ENCODE measurements at places on chromosomes 12 and 14.

DNA sequence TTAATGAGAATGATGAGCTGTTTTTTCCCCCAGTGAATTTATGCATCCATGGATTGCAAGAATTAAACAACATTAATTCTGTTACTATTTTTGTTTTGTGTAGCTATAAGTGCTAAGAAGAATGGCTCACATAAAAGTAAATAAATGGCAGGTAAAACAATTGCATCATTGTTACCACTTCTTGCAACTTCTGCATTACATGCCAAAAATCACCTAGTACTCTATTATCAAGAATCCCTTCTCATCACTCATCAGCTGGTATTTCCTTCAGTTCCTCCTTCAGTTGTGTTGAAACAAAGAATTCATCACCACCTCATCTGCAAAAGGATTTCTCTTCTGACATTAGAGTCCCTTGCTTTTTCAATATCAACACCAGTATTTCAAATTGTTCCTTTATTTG is 773 bp downstream of the A2M start:
- no peak for DNase-seq

DNA sequence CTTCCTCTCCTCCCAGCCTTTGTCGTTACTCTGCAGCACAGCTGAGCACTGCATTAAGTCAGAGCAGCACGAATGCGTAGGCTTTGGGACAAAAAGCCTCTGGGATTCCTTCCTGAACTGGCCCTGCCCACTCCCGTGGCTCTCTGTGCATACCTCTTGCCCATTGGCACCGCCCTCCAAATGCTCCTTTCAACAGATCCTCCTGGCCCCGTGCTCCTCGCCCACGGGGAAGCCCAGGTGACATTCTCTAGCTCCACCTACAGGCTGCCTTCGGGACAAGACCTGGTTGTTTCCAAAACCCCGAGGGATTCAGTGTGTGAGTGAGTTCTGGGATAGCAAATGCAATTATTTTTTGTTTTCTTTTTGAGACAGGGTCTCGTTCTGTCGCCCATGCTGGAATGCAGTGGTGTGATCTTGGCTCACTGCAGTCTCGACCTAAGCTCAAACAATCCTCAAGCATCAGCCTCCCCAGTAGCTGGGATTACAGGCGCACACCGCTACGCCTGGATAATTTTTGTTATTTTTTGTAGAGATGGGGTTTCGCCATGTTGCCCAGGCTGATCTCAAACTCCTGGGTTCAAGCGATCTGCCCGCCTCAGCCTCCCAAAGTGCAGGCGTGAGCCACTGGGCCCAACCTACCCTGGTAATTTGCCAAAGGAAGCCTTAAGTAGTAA is 17.9 kb upstream of the TDRD9 start:
- peak; percentile 38 for DNase-seq

DNA sequence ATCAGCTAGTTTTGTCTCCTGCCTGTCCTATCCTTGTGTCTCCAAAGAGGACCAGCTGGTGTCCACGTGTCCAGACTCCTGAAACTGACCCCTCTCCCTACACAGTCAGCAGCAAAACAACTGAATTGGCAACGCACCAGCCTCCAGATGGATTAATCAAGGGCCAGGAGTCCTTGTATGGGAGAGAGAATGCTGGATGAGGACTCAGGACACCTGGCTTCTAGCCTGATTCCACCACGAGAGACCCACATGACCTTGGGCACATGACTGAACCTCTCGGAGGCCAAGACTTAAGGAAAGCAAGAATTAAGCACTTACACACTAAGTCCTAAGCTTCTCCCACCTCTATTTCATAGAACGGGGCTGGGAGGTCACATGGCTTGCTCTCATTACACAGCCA is 60.4 kb upstream of the CMKLR1 start:
- no peak for DNase-seq

- no peak for DNase-seq
Measured at GRCh38 chr12:6266971-6267721, 43.3 kb upstream of the PLEKHG6 start.

- DNase-seq, result no peak
Measured at GRCh38 chr12:123916729-123917128, 55.9 kb downstream of the CCDC92 start.

GRCh38 chr12:132099739-132100138 is 44.4 kb downstream of the DDX51 start:
- no peak for DNase-seq

DNA sequence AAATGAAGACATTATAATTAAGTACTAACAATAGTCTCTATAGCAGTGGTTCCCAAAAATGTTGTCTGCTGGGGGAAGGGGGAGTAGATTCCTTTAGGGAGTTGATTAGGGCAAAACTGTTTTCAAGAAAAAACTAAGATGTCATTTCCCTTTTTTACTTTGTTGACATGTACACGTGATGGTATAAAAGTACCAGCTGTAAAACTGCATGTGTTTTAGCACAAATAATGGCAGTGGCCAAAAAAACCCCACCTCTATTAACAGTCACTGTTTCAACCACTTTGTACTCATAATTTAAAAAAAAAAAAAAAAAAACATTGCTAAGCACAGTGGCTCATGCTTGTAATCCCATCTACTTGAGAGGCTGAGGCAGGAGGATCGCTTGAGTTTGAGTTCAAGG is 61.7 kb downstream of the PPP1R12A start:
- no peak for DNase-seq

DNA sequence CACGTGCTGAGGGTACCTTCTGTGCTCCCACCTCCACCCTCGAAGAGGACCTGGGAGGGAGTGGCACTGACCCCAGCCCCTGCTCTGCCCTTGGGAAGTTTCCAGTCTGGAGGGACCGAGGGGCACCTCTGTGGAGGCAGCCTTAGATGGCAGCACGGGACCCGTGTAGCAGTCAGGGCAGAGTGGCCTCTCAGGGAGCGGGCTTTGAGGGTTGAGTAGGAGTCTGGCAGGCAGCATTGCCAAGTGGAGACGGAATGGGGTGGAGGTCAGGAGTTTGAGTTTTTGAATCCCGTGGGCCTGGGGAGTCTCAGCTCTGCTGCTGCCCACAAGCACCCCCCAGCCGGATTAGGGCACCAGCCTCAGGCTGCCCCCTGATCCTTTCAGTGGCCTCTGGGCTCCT is 21.6 kb downstream of the KIF26A start:
- no peak for DNase-seq

DNA sequence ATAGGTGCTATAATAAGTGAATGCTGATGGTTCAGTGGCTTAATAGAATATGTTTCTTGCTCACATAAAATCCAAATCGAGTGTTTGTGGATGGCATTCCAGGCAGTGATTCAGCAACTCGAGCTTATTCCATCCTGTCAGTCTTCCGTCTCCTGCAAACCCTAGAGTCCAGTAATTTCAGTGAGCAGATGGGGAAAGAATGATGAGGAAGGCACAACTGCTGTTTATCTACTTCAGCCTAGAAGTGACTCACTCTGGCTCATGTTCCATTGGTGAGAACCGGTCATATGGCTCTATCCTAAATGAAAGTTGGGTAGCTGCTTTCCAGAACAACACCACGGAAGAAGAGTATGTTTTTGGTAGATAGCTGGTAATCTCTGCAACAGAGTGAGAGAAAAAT is 421.8 kb upstream of the PDE3A start:
- DNase-seq, result no peak

GRCh38 chr14:59123975-59124374 is 64.5 kb upstream of the DAAM1 start:
- no peak for DNase-seq

GRCh38 chr12:57146961-57147944 is at the start of gene LRP1-AS:
TSS of gene LRP1-AS (minus strand) at chr12:57147619.
- DNase-seq, result no peak

GRCh38 chr12:84910549-84911241 is 1.9 kb downstream of the SLC6A15 start:
- DNase-seq, result no peak

GRCh38 chr14:102077382-102077709 is 9.5 kb downstream of the HSP90AA1 start:
- DNase-seq, result no peak

- DNase-seq, result no peak
Measured at GRCh38 chr14:67538501-67538900, 5.4 kb downstream of the PLEKHH1 start.

DNA sequence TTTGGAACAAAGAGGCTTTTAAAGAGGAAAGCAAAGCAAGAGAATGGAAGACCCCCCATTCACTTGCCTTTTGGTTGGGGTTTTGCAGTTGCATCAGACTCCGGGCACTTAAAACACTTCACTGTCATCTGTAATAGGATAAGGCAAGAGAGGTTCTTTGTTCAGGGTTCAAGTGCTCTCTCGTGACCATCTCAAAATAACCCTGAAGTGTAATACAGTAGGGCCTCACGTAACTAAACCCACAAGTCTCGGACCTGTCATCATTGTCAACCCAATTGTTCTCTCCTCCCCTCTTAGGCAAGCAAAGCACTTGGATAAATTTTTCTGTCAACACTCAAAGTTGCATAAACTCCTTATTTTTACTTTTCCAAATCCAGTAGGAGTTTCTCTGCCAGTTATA is 26.9 kb upstream of the MYBPC1 start:
- no peak for DNase-seq

DNA sequence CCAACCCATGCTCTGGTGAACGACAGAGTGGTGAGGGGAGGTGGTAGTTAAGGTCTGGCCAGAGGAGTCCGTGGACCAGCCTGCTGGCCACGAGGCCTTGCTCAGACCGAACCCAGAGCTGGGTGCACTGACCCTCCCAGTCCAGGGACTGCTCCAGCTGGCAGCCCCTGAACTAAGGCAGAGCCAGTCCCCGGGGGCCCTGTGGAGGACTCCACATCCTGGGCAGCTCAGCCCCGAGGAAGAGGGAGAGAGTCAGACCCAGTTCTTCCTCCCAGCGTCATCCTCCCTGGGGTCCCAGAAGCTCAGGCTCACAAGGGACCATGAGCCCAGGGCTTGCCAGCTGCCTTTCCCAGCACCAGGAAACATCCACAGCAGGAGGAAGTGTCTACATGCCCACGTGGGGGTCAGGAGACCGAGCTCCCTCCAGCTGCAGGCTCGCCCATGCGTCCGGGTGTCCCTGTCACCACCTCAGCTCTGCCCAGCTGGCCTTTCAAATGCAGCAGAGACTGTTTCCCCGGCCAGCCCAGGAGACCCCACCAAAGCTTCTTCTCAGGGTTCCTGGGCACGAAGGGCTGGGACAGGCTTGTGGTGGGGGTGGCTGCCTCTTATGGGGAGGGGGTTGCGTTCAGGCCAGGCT is 194.4 kb downstream of the KIF26A start:
- DNase-seq, result no peak

GRCh38 chr12:58819985-58820384 is 100.3 kb downstream of the LRIG3 start:
- no peak for DNase-seq

DNA sequence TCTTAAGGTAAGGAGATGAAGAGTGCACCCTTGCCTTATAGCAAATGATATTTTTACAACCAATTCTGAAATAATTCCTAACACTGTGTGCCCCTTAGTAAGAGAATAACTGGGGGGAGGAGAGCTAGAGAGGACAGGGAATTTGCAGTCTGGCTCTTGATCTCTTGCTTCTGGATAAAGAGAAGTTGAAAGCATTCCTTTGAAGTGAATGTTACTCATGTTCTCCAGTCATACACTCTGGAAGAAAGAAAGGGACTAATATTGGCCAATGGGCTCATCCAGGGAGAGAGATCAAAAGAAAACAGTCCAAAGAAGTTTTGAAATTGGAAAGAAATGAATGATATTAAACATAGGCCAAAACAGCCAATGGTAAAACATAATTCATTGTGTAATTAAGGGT is 25.3 kb downstream of the C12orf75 start:
- no peak for DNase-seq

- no peak for DNase-seq
Measured at GRCh38 chr14:32080001-32080510, 3.0 kb downstream of the ARHGAP5 start.

- DNase-seq, result no peak
Measured at GRCh38 chr12:1001507-1001906, 10.5 kb downstream of the ERC1 start.

- DNase-seq, result no peak
Measured at GRCh38 chr12:125100551-125101434, 35.6 kb downstream of the AACS start.

DNA sequence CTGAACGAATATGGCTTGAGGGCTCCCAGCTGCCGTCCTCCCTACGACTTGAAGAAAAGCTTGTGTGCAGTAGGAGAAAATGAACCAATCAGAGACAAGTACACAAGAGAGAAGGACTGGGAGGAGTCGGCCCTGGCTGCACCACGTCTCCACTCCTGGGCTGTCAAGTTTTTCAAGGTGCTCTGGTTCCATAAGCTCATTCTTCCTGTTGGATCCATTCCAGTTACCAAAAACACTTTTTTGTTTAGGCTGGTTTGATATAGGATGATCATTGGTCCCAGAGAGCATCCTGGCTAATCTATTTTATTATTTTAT is 2.8 kb upstream of the A2ML1 start:
- DNase-seq, result no peak

GRCh38 chr14:103476631-103477030 is 46.0 kb downstream of the CKB start:
- no peak for DNase-seq

DNA sequence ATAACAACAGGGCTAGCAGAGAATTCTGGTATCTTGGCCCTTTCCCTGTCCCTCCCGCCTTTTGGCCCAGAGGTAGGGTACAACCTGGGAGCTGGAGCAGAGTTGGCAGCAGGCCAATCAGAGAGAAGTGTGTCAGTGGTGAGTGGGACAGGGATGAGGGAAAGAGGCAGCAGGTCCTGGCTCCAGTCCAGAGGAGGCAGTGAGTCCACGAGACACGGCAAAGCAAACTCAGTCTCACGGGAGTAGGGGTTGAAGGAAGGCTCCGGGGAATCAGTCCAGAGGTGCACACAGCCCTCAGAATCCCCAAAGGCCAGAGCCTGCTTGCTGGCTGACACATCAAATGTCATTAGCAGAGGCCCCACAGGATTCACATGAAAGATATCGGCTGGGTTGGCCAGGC is 7.3 kb downstream of the PAN2 start:
- no peak for DNase-seq

DNA sequence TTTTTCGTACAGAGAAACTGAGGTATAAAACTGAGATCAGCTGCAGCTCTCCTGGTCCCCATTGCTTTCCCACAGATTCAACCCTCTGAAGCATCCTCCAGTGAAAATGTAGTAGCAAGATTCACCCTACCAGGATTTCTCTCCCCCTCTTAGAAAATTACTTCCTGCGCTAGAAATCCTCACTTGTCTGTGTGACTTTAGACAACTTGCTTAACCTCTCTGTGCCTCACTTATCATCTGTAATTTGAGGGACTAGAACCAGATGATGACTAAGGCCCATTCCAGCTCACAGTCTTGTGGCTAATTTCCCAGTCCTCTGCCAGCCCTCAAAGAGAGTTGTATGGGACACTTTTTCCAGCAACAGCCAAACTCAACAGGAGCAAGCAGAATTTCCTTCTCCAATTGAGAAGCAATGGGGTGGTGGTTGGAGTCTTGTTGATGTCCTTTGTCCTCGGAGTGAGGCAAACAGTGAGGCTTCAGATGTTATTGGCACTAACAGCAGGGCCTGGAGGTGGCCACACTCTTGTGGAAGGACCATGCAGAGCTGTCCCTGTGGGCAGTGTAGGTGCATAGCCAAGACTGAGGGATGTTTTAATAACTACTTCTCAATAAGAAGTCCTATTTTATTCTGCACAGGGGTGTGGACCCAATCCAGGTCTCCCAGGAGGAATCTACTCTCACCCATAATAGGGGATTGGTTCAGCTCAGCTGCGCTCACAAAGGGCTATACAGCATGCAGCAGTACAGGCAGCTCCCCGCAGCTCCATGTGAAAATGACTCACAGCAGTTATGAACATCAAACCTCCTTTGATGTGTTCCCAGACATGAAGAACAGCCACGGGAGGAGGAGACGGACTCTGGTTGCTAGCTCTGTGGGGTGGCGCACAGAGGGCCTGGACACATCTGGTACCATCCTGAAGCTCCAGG is 200.1 kb downstream of the DAD1 start:
- no peak for DNase-seq
